ENCODE measurements at places on chromosomes 5 and 9. TPM values are rescaled to one million over a fixed set of nuclear protein-coding genes. Genes with fewer than 3 reads are reported as not detected.

DNA sequence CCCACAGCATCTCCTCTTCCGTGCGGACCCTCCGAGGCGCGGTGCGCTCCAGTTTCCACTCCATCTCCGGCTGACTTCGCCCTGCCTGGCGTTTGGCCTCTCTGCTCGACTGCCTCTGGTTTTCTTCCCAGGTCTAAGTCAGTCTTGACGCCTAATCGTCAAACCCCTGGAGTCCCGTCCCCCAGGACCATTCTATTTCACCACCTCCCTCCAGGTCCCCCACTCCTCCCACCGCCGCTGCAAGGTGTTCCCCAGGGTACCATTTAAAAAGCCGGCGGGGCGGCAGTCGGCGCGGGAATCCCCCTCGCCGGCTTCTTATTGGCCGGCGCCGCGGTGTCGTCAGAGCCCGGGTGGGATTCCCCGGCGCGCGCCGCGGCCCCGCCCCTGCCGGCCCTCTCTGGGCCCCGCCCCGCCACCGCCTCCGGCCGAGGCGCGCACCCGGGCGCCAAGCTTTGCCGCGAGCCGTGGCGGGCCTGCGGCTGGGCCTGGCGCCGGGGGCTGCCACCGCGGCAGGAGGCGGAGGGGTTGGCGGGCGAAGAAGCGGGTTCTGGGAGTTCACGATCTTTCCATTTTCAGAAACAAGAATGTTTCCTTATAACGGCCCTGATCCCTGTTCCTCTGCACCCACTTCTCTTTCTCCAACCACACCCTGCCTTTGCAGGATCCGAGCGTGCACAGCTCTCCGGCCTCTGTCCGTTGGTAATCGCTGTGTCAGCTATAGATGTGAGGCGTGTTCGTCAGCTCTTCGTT lies at the start of gene CDC20B:
Gene CDC20B (minus strand): TSS at position 241 of the 750 bp plus-strand sequence. CDS start 177 bp downstream, at position 64.
- peak within 1 kb of the TSS; percentile 53 for H3K4me3 ChIP-seq
- H3K27me3 ChIP-seq, result no peaks in the 10 kb centered on the region

DNA sequence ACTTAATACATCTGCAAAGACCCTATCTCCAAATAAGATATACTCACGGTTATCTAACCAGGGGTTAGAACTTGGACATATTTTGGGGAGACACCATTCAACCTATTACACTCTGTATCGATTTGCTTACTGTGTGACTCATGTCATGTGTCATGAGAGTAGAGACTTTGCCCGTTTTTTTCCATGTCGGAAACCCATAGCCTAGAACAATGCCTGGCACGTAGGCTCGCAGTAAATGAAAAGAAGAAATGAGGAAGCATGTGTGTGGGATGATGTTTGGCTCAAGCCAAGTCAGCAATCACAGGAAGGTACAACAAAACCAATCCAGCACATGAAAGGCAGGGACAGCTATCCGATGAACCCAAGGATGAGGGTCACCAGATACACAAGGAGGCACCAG lies 94.6 kb upstream of the DNAH5 start:
- no peaks in the 10 kb centered on the region for H3K36me3 ChIP-seq
- DNase-seq, result no peak

GRCh38 chr9:92245005-92245797 lies 48.3 kb downstream of the IARS1 start:
- H3K4me1 ChIP-seq, result no peaks in the 10 kb centered on the region
- H3K4me3 ChIP-seq, result no peak overlapping the region
- H3K27ac ChIP-seq, result no peak overlapping the region
- H3K36me3 ChIP-seq, result peaks cover 24% of the 10 kb centered on the region
- H3K27me3 ChIP-seq, result no peaks in the 10 kb centered on the region
- DNase-seq, result no peak

DNA sequence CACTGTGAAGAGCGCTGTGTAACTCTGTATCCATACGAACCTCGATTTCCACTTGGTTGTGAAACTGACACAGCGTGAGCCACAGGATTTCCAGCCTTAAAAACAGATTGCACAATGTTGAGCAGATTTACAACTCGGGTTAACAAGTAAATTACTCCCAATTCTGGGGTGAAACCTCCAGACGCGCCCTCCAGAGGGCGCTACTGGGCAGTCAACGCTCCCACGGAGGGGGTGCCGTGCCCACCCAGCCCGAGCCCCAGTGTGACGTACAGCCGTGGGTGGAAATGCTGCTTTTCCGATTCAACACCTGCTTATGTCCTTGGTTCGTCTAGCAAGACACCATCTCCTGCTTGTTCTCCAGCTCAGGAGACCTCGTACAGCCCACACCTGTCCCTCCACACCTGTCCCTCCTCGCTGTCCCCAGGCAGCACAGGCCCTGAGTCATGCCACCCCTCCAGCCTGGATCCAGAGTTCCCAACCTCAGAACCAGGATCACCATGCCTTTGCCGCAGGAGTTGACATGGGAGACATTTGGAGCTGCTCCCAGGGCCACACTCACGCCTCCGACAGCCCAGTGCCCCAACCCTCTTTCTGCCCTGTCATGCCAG lies 34.4 kb upstream of the SLC6A3 start:
- H3K4me1 ChIP-seq, result no peaks in the 10 kb centered on the region
- no peak overlapping the region for H3K27ac ChIP-seq
- H3K4me3 ChIP-seq, result no peak overlapping the region
- DNase-seq, result peak; percentile 72
- no peaks in the 10 kb centered on the region for H3K27me3 ChIP-seq

- no peak overlapping the region for H3K27ac ChIP-seq
Observed at GRCh38 chr5:74772359-74772758, 5.3 kb downstream of the NSA2 start.

DNA sequence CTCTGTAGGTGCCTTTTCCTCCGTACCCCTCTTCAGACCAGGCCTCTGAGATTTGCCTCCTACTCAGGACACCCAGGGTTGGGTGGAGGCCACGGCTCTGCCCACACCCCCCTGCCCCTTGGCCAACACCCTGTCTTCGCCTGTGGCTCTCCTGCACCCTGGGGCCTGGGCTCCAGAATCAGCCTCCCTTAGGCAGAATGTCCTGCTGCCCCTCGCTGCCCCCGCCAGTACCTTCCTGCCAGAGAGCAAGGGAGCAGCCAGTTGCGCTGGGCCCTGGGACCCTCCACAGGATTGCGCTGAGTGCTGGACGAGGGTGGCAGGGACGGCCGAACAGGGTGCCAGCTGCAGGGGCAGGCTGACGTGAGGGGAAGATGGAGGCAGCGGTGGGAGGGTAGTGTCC lies 53.5 kb downstream of the COL5A1 start:
- no peaks in the 10 kb centered on the region for H3K27me3 ChIP-seq

DNA sequence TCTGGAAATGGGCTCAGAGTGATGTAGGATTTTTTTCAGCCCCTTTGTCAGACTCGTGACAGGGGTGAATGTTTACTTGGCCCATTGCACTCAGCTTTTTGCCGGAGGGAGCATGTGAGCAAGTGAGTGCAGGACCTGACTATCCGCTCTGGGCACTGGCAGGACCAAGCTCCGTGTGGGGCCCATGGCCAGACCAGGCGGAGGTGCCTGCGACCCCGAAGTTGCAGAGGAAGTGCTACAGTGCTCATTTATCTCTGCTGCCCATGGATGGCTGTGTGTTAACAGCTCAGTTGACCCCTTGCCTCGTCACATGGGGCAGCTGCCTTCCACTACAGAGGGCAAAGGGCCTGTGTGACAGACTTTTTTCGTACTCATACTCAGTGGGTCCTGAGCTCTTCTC lies 744.3 kb downstream of the IRX1 start:
- no peak overlapping the region for H3K27ac ChIP-seq
- no peak overlapping the region for H3K4me3 ChIP-seq
- H3K27me3 ChIP-seq, result no peaks in the 10 kb centered on the region
- DNase-seq, result no peak
- no peaks in the 10 kb centered on the region for H3K36me3 ChIP-seq

- no peaks in the 10 kb centered on the region for H3K36me3 ChIP-seq
- no peak overlapping the region for H3K27ac ChIP-seq
- no peaks in the 10 kb centered on the region for H3K27me3 ChIP-seq
- H3K4me1 ChIP-seq, result no peaks in the 10 kb centered on the region
- H3K4me3 ChIP-seq, result no peak overlapping the region
- DNase-seq, result no peak
Observed at GRCh38 chr5:131229623-131230022, 34.2 kb upstream of the CDC42SE2 start.

DNA sequence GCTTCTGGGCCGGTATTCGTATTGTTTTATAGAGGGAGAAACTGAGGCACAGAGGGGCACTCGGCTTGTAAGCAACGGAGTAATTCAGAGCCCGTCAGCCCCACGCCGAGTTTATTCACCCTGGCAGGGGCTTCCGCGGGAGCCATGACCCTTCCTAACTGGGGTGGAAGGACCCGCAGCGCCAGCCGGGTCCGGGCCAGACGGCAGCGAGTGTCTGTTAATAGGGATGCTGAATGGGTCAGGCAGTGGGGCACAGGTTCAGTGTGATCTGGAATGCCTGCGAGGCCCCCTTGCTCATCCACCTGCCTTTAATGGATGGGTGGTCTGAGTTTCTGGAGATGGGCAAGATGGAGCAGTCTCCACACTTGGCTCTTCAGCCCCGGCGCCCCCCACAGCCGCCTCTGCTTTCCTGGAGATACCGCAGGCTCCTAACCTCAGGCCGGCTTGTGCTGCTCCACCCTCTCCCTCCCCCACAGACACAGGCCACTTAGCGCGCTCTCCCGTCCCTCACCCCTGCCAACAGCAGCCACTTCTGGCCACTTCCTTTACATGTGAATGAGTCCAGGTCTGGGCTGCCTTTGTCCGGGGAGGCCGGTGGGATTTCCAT lies 147.1 kb downstream of the ERCC6L2 start:
- DNase-seq, result no peak
- H3K27ac ChIP-seq, result no peak overlapping the region
- no peak overlapping the region for H3K4me3 ChIP-seq
- peaks cover 3% of the 10 kb centered on the region for H3K27me3 ChIP-seq
- H3K4me1 ChIP-seq, result no peaks in the 10 kb centered on the region
- no peaks in the 10 kb centered on the region for H3K36me3 ChIP-seq

DNA sequence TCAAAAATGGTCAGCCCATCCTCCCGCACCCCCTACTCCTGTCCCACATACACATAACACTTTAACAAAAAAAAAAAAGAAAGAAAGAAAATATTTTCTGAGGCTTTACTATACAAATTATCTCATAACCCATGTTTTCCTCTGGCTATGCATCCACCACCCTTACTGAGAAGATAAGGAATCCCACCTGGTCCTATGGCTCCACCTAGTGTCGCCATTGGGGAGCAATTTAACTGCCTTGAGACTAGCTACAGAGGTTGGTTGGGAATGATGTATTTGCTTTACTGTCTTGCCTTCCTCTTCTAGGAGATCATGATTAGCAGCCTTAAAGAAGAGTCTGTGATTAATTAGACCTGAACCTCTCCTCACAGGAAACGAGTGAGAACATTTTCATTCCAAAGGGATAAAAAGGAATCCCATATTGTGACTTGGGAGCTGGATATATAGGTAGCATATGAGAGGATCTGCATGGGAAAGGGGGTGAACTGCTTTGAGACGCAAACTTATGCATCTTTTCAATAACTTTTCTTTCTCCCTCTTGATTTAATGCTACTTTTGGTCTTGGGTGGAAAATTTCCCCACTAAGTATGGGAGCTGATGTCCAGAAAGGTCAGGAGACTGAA lies 77.7 kb upstream of the SELENOP start:
- H3K4me3 ChIP-seq, result no peak overlapping the region
- H3K27me3 ChIP-seq, result peaks cover 2% of the 10 kb centered on the region
- H3K36me3 ChIP-seq, result no peaks in the 10 kb centered on the region
- no peaks in the 10 kb centered on the region for H3K4me1 ChIP-seq
- H3K27ac ChIP-seq, result no peak overlapping the region

DNA sequence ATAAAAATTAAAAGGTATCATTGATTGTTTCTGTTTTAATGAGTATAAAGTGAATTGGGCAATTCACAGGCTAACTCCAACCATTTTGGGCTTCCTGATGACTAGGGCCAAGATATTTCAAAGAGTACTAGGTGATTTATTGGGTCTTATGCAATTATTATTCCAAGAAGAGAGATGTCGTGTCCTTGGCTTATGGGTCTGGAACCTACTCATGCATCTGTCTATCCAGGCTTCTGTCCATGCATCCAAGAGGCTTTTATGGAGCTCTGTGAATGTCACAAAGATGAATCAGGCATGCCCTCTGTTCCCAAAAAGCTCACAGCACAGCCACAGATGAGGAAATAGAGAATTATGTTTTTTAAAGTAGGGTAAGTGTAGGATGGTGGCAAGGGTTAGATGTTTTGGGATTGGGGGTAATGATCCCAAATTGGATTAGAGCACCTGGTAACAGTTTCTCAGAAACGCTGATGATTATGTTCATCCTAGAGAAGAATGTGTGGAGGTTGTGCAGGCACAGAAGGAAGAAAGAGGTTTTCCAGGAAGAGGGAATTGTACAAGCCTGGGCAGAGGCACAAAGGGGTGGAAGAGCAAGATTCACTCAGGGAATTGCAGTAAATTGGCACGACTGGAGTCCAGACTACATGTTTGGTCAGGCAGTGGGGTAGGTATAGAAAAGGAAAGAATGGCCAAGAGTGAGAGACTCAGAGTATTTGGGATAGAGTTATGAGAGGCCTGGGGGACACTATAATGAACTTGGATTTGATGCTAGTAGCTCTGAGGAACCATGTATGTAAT lies 83.0 kb upstream of the TNC start:
- H3K4me3 ChIP-seq, result no peak overlapping the region
- no peak for DNase-seq
- peaks cover 3% of the 10 kb centered on the region for H3K4me1 ChIP-seq
- no peaks in the 10 kb centered on the region for H3K27me3 ChIP-seq
- no peaks in the 10 kb centered on the region for H3K36me3 ChIP-seq

DNA sequence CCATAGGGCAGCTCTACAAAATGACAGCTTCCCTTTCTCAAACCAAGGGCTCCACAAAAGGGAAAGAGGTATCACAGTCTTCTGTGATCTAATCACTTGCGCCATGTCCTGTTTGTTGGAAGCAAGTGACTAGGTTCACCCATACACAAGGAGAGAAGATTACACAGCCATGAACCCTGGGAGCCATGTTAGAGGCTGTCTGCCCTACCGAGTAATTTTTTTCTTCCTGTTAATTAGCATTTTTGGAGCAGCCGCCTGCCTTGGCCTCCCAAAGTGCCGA lies 33.2 kb upstream of the GOLPH3 start:
- H3K36me3 ChIP-seq, result no peaks in the 10 kb centered on the region
- H3K4me1 ChIP-seq, result no peaks in the 10 kb centered on the region
- no peak overlapping the region for H3K27ac ChIP-seq
- no peak overlapping the region for H3K4me3 ChIP-seq
- H3K27me3 ChIP-seq, result no peaks in the 10 kb centered on the region

DNA sequence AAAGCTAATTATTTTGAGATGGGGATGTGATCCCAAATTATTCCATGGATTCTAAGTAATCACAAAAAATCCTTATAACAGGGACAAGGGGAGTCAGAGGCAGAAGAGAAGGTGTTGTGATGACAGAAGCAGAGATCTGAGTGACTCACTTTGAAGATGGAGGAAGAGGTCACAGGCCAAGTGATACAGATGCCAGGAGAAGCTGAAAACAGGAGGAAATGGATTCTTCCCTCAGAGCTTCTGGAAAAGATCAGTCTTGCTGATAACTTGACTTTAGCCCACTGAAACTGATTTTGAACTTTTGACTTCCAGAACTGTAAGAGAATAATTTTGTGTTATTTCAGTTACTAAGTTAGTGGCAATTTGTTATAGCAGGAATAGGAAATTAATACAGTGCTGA lies 105.3 kb downstream of the GCNT1 start:
- no peak overlapping the region for H3K4me3 ChIP-seq
- no peaks in the 10 kb centered on the region for H3K4me1 ChIP-seq
- no peak overlapping the region for H3K27ac ChIP-seq
- no peak for DNase-seq

The TTC16 gene
- 0.30 TPM for total RNA-seq

The NUDT12 gene
- 8.9 TPM for total RNA-seq

The MYMK gene
- not detected for total RNA-seq

The PCDHGA10 gene
- total RNA-seq, result 6.1 TPM

The GMCL2 gene
- not detected for total RNA-seq

The SLC46A2 gene
- total RNA-seq, result not detected

The MAMDC2 gene
- 14.6 TPM for total RNA-seq

The FGD3 gene
- 13.4 TPM for total RNA-seq

The SLC27A6 gene
- total RNA-seq, result 0.16 TPM

The DDX4 gene
- not detected for total RNA-seq

The OBP2B gene
- total RNA-seq, result not detected

Measured in aorta (tissue), 5 donors.